ENCODE measurements at places on chromosomes 7 and 10. TPM values are rescaled to one million over a fixed set of nuclear protein-coding genes. Genes with fewer than 3 reads are reported as not detected.

- no peak for DNase-seq
Observed at GRCh38 chr7:80224415-80224814, 89.8 kb downstream of the GNAI1 start.

GRCh38 chr7:36208997-36209813 is 56.2 kb downstream of the EEPD1 start:
- DNase-seq: no peak

DNA sequence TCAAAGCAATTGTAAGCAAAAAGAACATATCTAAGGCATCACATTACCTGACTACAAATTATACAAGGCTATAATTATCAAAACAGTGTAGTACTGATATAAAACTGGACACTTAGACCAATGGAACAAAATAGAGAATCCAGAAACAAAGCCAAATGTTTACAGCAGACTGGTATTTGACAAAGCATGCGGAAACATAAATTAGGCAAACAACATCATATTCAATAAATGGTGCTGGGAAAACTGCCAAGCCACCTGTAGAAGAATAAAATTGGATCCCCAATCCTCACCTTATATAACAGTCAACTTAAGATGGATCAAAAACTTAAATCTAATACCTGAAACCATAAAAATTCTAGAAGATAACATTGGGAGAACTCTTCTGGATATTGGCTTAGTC is 240.8 kb upstream of the POM121L12 start:
- DNase-seq: no peak

GRCh38 chr10:31706464-31707092 is 222.1 kb downstream of the ARHGAP12 start:
- DNase-seq: no peak

GRCh38 chr7:156274557-156274956 is 366.0 kb upstream of the RNF32 start:
- DNase-seq: no peak

DNA sequence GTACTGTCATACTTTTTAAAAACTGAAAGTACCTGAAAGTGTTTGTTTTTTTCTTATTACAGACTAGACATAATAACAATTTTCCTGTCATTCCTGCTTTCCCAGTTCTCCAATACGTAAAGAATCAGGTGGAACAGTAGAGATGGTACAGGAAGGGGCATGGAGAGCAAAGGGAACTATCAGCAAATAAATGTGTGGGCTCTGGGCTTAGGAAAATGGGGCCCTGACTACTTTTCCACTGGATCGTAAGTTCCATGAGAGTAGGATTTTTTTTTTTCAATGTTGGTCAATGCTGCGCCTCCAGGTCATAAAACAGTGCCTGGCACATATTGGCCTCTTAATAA is 15.2 kb upstream of the FAS start:
- DNase-seq: no peak

GRCh38 chr7:44325201-44325671 is at the start of gene CAMK2B:
CAMK2B (minus strand) TSS chr7:44325594; CDS start chr7:44325421, 173 bp downstream.
- DNase-seq: no peak

- no peak for DNase-seq
Observed at GRCh38 chr10:21176934-21177480, 279.9 kb upstream of the NEBL start.

DNA sequence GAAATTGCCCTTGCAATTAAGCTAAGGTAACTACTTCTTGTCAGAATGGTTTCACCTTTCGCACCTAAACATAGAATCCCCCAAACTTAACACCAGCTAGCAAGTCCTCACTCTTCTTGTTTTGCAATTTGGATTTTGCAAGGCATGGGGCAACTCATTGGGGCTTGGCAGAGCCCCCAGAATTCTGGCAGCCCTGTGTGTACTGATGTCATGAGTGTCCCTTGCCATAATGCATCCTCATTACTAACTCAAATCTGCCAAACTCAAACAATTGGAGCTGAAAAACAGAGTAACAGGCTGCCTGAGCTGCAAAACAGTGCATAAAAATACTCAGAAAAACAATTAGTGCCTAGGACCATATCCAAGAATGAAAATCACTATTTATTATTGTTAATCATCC is 7.9 kb upstream of the XPNPEP1 start:
- DNase-seq: no peak

DNA sequence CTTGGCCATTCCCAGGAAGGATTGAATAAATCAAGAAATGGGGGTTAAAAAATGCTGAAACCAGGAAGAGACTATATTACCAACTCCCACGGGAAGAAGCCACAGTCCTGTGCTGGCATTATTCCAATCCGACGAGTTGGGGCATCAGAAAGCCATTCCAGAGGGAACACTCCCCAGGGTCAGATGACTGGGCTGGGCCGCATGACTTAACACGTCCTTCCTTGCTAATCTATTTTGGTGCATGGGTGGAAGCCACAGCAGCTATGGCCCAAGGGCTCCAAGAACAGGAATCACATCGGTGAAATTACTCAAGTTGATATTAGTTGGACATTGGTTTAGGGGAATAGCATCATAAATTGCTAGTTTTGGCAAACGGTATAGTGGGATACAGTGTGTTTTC is 592.9 kb upstream of the NRP1 start:
- DNase-seq: no peak

DNA sequence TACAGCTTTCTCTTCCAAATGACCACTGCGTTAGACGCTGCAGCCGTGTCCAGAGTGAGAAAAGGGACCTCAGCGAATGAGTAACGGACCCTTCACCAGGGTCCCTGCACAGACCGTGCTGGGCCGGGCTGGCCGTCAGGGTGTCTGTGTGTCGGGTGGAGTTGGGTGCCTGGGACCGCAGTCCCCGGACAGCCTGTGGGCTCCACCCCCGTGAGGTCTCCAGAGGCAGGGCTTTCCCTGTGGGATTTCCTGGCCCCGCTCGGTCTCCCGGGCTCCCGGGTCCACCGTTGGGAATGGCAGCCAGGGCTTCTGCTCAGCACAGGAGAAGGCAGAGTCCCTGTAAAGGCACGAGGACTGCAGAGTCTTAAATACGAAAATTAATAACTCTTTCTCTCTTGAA is 509.7 kb downstream of the TCERG1L start:
- DNase-seq: no peak

DNA sequence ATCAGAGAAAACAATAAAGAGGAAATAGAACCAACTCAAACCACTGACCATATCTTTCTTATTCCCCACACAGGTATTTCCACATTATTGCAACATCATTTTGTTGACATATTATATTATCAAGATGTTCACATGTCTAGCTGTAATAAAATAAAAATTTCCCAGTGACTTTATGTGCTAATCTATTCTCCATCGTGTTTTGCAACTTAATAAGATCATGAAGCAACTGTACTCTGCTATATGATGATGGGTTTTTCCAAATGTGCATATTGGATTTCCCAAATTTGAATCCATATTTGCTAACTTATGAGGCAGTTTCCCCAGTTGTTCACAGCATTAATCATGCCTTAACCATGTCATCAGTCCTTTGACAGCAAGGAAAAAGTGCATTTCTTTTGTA is 127.8 kb downstream of the ITGB8 start:
- DNase-seq: no peak

GRCh38 chr7:87151729-87152111 is 533 bp upstream of the DMTF1 start:
- no peak for DNase-seq

DNA sequence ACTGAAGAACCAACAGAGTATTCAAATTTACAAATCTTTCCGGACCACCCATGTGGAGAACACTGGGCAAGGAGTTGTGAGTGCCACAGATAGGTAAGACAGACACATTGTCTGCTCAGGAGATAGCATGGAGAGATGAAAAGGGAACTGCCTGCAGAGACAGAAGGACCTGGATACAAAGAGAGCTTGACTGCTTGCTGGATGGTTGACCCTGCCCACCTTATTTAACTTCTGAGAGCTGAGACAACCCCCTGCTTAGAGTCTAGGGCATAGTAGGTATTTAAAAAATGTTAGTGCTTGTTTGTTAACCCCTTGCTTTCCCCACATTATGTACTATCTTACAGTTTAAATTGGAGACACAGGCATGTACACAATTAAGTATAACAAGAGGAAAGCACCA is 314.1 kb downstream of the THSD7A start:
- DNase-seq: no peak

- DNase-seq: no peak
Observed at GRCh38 chr10:43706166-43706565, 57.5 kb upstream of the ZNF32 start.

Gene GBX1
- not detected for total RNA-seq

Gene DHX32
- 18.1 TPM for total RNA-seq

Gene TLL2
- total RNA-seq: not detected

Gene FKBP6
- not detected for total RNA-seq

Gene LRRC61
- 8.0 TPM for total RNA-seq

All from breast epithelium (tissue), 4 donors.